ENCODE measurements at places on chromosomes 4 and X. TPM values are rescaled to one million over a fixed set of nuclear protein-coding genes. Genes with fewer than 3 reads are reported as not detected.

Gene TEX11
- total RNA-seq = 0.35 TPM

Gene SULT1E1
- total RNA-seq = not detected

Gene SLITRK4
- total RNA-seq = not detected

Gene AMOT
- total RNA-seq = 40.8 TPM

Gene TMEM271
- not detected for total RNA-seq

Gene FAM156B
- total RNA-seq = 13.6 TPM

Gene FAAH2
- 0.85 TPM for total RNA-seq

Gene CXCL11
- total RNA-seq = not detected

Gene FATE1
- total RNA-seq = not detected

Gene CFP
- total RNA-seq = 0.51 TPM

Gene ANKRD50
- total RNA-seq = 11.5 TPM

Gene LPAR4
- total RNA-seq = not detected

Gene SHROOM3
- total RNA-seq = 24.1 TPM

Gene MAD2L1
- 2.9 TPM for total RNA-seq

Gene CFAP47
- 0.09 TPM for total RNA-seq

Gene TMEM33
- 30.9 TPM for total RNA-seq

Gene SRPX2
- total RNA-seq = 9.4 TPM

Gene PPP2R2C
- 32.0 TPM for total RNA-seq

Gene SSX2B
- not detected for total RNA-seq

Gene ARHGEF6
- 25.6 TPM for total RNA-seq

Gene IL15
- 4.7 TPM for total RNA-seq

Gene FRAS1
- total RNA-seq = 2.4 TPM

Gene SNX25
- total RNA-seq = 22.0 TPM

Gene BDH2
- 39.7 TPM for total RNA-seq

Gene NAP1L2
- 14.4 TPM for total RNA-seq

Gene FHIP1A
- total RNA-seq = 8.8 TPM

Gene FAM47E
- 0.29 TPM for total RNA-seq

Gene STIM2
- total RNA-seq = 38.2 TPM

Measured in uterus (tissue), 4 donors.